ENCODE measurements at places on chromosomes 3 and 15. TPM values are rescaled to one million over a fixed set of nuclear protein-coding genes. Genes with fewer than 3 reads are reported as not detected.

Gene NR1D2
- total RNA-seq, result 19.4 TPM

Gene TOPAZ1
- not detected for total RNA-seq

GRCh38 chr3:50347187-50347813 lies 1.8 kb upstream of the ZMYND10 start:
- DNase-seq, result peak; percentile 56

Gene TMC3
- total RNA-seq, result 0.02 TPM

Gene NR2E3
- total RNA-seq, result 0.37 TPM

Gene ARGFX
- total RNA-seq, result not detected

Gene TP63
- not detected for total RNA-seq
